ENCODE measurements at places on chromosomes 12 and 14. TPM values are rescaled to one million over a fixed set of nuclear protein-coding genes. Genes with fewer than 3 reads are reported as not detected.
A peak's percentile ranks its signal among the peaks of the same experiment; 100 is the strongest.

GRCh38 chr12:13206560-13206897 lies 10.0 kb downstream of the EMP1 start:
- peaks cover 4% of the 10 kb centered on the region for H3K36me3 ChIP-seq
- no peak for DNase-seq
- no peak overlapping the region for H3K4me3 ChIP-seq
- H3K27me3 ChIP-seq, result no peaks in the 10 kb centered on the region
- peak overlapping the region; percentile 58 for H3K27ac ChIP-seq
- H3K4me1 ChIP-seq, result peaks cover 97% of the 10 kb centered on the region

GRCh38 chr12:10082117-10082874 lies 16.5 kb downstream of the CLEC1A start:
- no peaks in the 10 kb centered on the region for H3K4me1 ChIP-seq
- H3K27me3 ChIP-seq, result no peaks in the 10 kb centered on the region
- H3K36me3 ChIP-seq, result no peaks in the 10 kb centered on the region
- H3K4me3 ChIP-seq, result no peak overlapping the region
- DNase-seq, result no peak

DNA sequence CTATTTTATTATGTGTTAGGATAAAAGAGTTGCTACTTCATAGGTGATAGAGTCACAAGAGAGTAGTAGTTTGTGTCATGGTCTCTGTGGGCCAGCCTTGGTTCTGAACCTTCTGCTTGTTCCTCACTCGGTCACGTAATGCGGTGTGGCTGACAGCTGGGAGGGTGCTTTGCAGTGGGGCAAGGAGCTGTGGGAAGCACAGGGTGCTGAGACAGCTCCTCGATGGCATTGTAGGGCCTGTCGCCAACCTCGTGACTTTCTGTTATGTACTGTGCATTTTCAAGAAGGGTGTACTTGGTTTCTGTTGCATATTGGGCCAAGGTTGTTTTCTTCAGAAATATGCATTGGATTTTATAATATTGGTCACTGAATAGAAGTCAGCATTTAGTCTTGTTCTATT lies 61.3 kb upstream of the RD3L start:
- H3K27ac ChIP-seq, result no peak overlapping the region
- no peak overlapping the region for H3K4me3 ChIP-seq
- no peaks in the 10 kb centered on the region for H3K36me3 ChIP-seq
- no peaks in the 10 kb centered on the region for H3K27me3 ChIP-seq

- no peaks in the 10 kb centered on the region for H3K27me3 ChIP-seq
- no peak overlapping the region for H3K4me3 ChIP-seq
- H3K36me3 ChIP-seq, result no peaks in the 10 kb centered on the region
- H3K4me1 ChIP-seq, result no peaks in the 10 kb centered on the region
- DNase-seq, result no peak
Measured at GRCh38 chr14:90661866-90662265, 154.4 kb downstream of the TTC7B start.

- H3K27ac ChIP-seq, result no peak overlapping the region
- H3K4me3 ChIP-seq, result no peak overlapping the region
- H3K27me3 ChIP-seq, result no peaks in the 10 kb centered on the region
- H3K36me3 ChIP-seq, result no peaks in the 10 kb centered on the region
- no peaks in the 10 kb centered on the region for H3K4me1 ChIP-seq
Measured at GRCh38 chr14:72588521-72588920, 305.4 kb downstream of the DPF3 start.

DNA sequence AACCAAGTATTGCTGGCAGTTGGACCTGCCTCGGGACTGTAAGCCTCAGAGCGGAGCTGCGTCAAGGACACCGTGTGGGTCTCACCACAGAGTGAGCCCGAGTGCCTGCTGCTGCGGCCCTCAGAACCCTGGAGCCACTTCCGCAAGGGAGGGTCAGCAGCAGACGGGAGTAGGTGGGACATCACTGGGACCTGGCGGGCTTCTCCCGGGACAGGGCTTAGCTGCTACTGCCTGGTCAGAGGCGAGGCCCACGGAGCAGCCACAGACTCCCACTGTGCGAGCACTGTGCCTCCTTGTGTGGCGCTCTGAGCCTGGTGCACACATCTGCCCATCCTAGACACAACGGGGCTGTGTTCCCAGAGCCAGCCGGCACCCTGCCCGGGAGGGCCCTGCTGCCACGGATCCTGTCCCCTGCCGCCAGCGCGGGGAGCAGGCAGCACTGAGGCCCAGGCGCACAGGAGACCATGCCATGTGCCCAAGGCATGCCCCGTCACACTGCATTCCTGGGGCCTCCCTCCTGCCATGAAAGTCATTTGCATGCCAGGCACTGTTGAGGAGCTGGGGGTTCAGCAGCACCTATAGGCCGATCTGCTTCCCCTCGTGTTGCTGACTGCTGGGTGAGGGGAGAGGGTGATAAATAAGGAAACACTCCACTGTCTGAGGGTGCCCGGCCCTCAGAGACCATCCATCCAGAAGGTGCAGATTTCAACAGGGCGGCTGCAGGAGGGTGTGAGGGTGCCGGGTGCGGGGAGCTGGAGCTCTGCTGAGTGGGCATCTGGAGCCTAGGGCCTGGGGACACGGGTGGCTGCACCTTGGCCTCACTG lies 10.0 kb downstream of the HIP1R start:
- no peak overlapping the region for H3K4me3 ChIP-seq
- no peaks in the 10 kb centered on the region for H3K27me3 ChIP-seq
- no peak for DNase-seq
- no peak overlapping the region for H3K27ac ChIP-seq

DNA sequence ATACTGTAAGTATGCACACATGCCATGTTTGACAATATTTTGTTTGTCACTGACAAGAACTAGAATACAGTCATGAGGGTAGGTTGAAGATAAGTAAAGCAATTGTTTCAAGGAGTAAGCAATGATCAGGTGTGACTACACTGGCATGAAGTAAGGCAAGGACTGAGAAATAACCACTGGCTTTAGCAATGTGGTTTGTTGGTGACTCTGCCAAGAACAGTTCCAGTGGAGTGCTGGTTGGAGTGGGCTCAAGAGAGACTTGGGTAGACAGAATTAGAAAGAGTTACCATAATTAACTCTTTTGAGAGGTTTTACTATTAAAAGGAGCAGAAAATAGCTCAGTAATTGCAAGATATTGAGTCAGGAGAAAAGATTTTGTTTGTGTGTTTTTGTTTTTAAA lies 129.6 kb downstream of the GTF2A1 start:
- no peaks in the 10 kb centered on the region for H3K4me1 ChIP-seq
- H3K4me3 ChIP-seq, result no peak overlapping the region
- no peak overlapping the region for H3K27ac ChIP-seq
- no peak for DNase-seq
- H3K36me3 ChIP-seq, result no peaks in the 10 kb centered on the region

DNA sequence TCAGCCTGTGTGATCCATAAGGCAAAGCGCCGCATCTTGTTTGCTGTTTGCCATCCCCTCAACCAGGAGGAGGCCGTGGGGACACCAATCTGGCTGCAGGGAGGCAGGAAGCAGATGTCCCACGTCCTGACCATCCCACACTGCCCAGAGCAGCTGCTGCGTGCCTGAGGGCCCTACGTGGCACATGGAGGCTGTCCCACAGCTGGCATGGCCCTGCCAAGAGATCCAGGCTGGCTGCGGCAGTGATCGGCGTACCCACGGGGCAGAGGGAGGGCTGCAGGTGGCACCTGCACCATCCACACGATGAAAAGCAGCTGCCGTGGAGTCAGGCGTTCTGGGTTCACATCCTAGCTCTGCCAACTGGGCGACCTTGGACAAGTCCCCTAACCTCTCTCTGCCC lies 42.0 kb downstream of the NCOR2 start:
- H3K4me3 ChIP-seq, result no peak overlapping the region
- peak overlapping the region; percentile 77 for H3K27ac ChIP-seq
- peaks cover 80% of the 10 kb centered on the region for H3K4me1 ChIP-seq
- no peaks in the 10 kb centered on the region for H3K27me3 ChIP-seq
- no peaks in the 10 kb centered on the region for H3K36me3 ChIP-seq
- no peak for DNase-seq

- H3K27me3 ChIP-seq, result no peaks in the 10 kb centered on the region
- no peaks in the 10 kb centered on the region for H3K4me1 ChIP-seq
- no peak for DNase-seq
- H3K27ac ChIP-seq, result no peak overlapping the region
- H3K36me3 ChIP-seq, result no peaks in the 10 kb centered on the region
- H3K4me3 ChIP-seq, result no peak overlapping the region
Measured at GRCh38 chr12:3044141-3044630, 33.0 kb upstream of the TSPAN9 start.

DNA sequence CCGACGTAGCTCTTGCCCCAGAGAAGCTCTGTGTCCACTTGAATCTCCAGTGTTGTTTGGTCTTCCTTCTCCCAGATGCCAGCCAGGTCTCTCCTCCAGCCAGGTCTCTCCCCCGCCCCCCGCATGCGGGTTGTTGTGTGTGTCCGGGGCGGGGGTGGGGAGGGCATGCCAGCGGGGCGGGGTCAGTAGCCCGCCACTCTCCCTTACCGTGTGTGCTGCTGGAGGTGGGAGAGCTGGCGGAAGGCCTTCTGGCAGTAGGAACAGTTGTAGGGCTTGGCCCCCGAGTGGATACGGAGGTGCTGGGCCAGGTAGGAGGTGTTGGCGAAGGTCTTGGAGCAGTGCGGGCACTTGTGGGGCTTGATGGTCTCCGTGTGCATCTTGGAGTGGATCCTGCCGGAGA lies 9.2 kb upstream of the ING4 start:
- H3K4me1 ChIP-seq, result no peaks in the 10 kb centered on the region
- no peak overlapping the region for H3K4me3 ChIP-seq
- no peaks in the 10 kb centered on the region for H3K27me3 ChIP-seq
- DNase-seq, result no peak
- no peaks in the 10 kb centered on the region for H3K36me3 ChIP-seq

DNA sequence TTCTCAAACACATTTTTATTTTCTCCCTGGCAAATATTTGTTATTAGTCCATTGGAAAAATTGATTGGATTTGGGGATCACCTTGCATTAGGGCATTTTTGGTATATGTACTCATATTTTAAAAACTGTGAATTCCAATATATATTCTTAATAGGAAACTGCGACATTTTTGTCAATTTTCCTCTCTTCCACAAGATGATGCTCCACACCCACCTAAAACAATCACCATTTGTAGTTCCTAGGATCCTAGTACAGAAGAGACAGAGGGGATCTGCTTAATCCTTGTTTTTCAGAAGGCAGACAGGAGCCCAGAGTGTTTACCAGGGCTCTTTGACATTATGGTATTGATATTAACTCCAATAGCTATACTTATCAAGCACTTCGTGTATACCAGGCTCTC lies 22.8 kb upstream of the OASL start:
- peaks cover 15% of the 10 kb centered on the region for H3K4me1 ChIP-seq
- no peak overlapping the region for H3K4me3 ChIP-seq

- H3K27ac ChIP-seq, result no peak overlapping the region
- H3K4me3 ChIP-seq, result no peak overlapping the region
- peaks cover 5% of the 10 kb centered on the region for H3K4me1 ChIP-seq
Measured at GRCh38 chr12:92992041-92992440, 62.9 kb upstream of the EEA1 start.

DNA sequence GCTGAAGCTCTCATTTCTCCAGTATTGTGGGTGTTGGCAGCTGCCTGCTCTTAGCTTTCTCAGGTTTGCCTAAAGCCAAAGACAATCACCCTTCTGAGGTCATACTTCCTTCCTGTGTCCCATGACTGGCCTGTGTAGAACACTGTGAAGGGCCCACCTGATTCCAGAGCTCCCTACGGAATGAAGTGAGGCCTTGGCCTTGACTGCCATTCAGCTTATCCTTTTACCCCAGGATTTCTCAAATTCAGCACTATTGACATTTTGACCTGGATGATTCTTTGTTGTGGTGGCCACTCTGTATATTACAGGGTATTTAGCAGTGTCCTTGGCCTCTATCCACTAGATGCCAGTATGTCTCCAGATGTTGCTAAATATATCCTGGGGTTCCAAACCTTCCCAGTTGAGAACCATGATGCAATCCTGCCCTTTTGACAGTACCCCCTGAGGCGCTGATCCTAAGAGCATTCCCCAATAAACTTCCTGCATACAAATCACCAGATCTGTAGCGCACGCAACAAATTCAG lies 112.3 kb upstream of the KRR1 start:
- H3K4me3 ChIP-seq, result no peak overlapping the region
- no peaks in the 10 kb centered on the region for H3K27me3 ChIP-seq
- no peak for DNase-seq
- H3K27ac ChIP-seq, result no peak overlapping the region
- H3K4me1 ChIP-seq, result no peaks in the 10 kb centered on the region
- H3K36me3 ChIP-seq, result no peaks in the 10 kb centered on the region

- no peak for DNase-seq
- H3K4me1 ChIP-seq, result peaks cover 10% of the 10 kb centered on the region
- H3K36me3 ChIP-seq, result no peaks in the 10 kb centered on the region
- no peak overlapping the region for H3K27ac ChIP-seq
Measured at GRCh38 chr14:22996768-22997654, 12.9 kb downstream of the C14orf93 start.

GRCh38 chr12:2922329-2922728 lies 31.6 kb downstream of the TULP3 start:
- DNase-seq, result no peak
- no peaks in the 10 kb centered on the region for H3K4me1 ChIP-seq
- no peak overlapping the region for H3K27ac ChIP-seq
- H3K4me3 ChIP-seq, result no peak overlapping the region
- H3K36me3 ChIP-seq, result no peaks in the 10 kb centered on the region

DNA sequence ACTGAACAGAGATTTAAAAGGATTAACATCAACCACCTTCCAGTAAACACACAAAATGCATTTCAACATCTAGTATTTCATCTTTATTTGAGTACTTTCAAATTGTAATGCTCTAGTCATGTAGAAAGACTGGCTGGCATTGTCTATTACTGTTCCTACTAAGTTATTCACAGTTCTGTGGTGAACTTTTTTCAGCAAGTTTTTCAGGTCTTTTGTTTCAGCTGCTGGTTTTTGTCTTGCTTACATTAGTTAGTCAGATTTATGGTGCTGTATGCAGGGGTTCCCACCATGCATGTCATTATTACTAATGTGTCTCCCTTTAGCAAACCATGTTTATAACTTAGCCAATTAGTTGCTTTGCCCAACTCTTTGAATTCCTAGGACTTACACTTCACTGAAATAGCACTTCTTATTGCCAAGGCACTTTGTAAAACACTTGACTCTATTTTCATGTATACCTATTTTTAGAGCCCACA lies 253.4 kb upstream of the KITLG start:
- H3K27ac ChIP-seq, result no peak overlapping the region
- H3K27me3 ChIP-seq, result no peaks in the 10 kb centered on the region
- H3K4me1 ChIP-seq, result no peaks in the 10 kb centered on the region
- H3K36me3 ChIP-seq, result no peaks in the 10 kb centered on the region
- DNase-seq, result no peak

- H3K36me3 ChIP-seq, result no peaks in the 10 kb centered on the region
- no peaks in the 10 kb centered on the region for H3K4me1 ChIP-seq
- H3K4me3 ChIP-seq, result no peak overlapping the region
- H3K27me3 ChIP-seq, result no peaks in the 10 kb centered on the region
- no peak for DNase-seq
Measured at GRCh38 chr12:52741375-52742195, 35.6 kb downstream of the KRT76 start.

GRCh38 chr14:66046591-66046990 lies 439.6 kb upstream of the CCDC196 start:
- no peak overlapping the region for H3K27ac ChIP-seq
- no peaks in the 10 kb centered on the region for H3K36me3 ChIP-seq
- H3K4me1 ChIP-seq, result no peaks in the 10 kb centered on the region
- DNase-seq, result no peak

- no peak overlapping the region for H3K27ac ChIP-seq
- H3K4me1 ChIP-seq, result no peaks in the 10 kb centered on the region
- DNase-seq, result no peak
- no peaks in the 10 kb centered on the region for H3K36me3 ChIP-seq
- no peak overlapping the region for H3K4me3 ChIP-seq
- H3K27me3 ChIP-seq, result no peaks in the 10 kb centered on the region
Measured at GRCh38 chr12:110943373-110943772, 23.0 kb upstream of the MYL2 start.

CLEC12A gene
- total RNA-seq, result not detected

SGPP1 gene
- 21.1 TPM for total RNA-seq

LRTM2 gene
- total RNA-seq, result not detected

LBHD2 gene
- not detected for total RNA-seq

RNU4-1 gene
- under 0.01 TPM for total RNA-seq

KCNMB4 gene
- total RNA-seq, result 2.7 TPM

Data from vagina (tissue), 2 donors.